ENCODE measurements at places on chromosomes 4 and X.

DNA sequence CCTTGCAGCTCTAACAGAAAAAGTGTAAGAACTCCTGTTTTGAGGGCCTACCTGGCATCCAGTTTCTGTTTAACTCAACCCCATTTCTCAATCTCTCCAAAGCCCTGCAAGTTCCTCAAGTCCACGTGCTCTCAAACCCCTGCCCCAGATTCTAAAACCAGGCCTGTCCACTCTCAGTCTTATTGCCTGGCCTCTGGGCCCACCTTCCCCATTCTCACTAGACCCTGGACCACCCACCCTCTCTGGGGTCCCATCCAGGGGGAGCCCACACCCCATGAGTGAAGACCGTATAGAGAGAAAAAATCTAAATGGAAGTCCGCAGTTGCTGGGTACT, 58.3 kb downstream of the TLR10 start:
- no peak for DNase-seq
- no peaks in the 10 kb centered on the region for H3K27me3 ChIP-seq
- peaks cover 5% of the 10 kb centered on the region for H3K36me3 ChIP-seq
- no peak overlapping the region for H3K4me3 ChIP-seq
- H3K4me1 ChIP-seq = peaks cover 25% of the 10 kb centered on the region

GRCh38 chr4:134078230-134078914, 123.2 kb downstream of the PABPC4L start:
- H3K4me1 ChIP-seq = no peaks in the 10 kb centered on the region
- DNase-seq = no peak
- H3K36me3 ChIP-seq = no peaks in the 10 kb centered on the region
- no peak overlapping the region for H3K4me3 ChIP-seq
- no peak overlapping the region for H3K27ac ChIP-seq

DNA sequence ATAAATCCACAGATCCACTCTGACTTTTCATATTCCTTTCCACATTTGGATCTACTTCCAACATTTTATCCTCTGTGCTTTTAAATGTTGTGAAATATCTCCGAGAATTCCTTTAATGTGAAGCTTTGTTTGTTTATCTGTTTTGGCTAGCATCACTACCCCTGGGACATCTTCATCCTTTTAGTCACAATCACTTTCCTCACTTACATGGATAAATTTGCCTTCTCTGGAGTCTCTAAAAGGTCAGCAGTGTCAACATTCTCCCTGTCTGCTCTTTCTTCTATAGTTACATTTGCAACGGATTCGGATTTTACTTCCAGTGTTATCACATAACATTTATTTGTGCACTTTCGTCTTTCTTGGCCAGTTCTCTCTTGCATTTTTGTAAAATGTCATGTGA, 34.2 kb upstream of the LRAT start:
- H3K27me3 ChIP-seq = no peaks in the 10 kb centered on the region
- H3K4me3 ChIP-seq = no peak overlapping the region
- peak overlapping the region; percentile 81 for H3K27ac ChIP-seq
- no peak for DNase-seq

DNA sequence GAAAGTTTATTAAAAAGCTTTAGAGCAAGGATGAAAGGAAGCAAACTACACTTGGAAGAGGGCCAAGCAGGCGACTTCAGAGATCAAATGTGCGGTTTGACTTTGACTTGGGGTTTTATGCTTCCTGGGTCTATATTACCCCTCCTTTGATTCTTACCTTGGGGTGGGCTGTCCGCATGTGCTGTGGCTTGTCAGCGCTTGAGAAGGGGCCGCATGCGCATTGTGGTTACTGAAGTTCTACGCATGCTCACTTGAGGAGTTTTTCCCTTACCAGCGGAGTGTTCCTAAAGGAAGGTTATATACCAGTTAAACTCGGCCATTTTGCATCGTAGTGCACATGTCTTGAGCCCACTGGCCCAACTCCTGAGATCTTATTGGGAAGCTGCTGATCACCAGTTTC, 9.9 kb downstream of the ZNF157 start:
- no peaks in the 10 kb centered on the region for H3K4me1 ChIP-seq
- no peak overlapping the region for H3K4me3 ChIP-seq
- no peak overlapping the region for H3K27ac ChIP-seq
- no peak for DNase-seq
- H3K27me3 ChIP-seq = peaks cover 8% of the 10 kb centered on the region

DNA sequence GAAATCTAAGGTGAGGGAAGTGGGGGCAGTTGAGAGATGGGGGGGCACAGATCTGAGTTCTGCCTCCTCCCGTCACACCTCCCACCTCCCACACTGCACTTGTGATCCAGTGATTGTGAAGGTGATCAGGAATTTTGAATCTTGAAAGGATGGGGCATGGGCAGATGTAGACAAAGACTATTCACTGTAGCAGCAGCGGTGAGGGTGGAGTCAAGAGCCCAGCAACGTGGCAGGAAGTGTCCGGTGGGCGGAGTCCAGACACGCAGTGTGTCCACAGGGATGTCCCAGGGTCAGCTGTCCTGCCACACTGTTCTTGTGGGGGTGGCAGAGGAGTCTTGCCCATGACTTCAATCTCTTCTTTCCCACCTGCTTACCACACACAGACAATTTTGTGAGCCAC, 330.5 kb upstream of the GALNT7 start:
- no peaks in the 10 kb centered on the region for H3K36me3 ChIP-seq
- no peak overlapping the region for H3K27ac ChIP-seq
- no peak overlapping the region for H3K4me3 ChIP-seq
- H3K4me1 ChIP-seq = no peaks in the 10 kb centered on the region
- no peaks in the 10 kb centered on the region for H3K27me3 ChIP-seq

- H3K27me3 ChIP-seq = no peaks in the 10 kb centered on the region
- peaks cover 6% of the 10 kb centered on the region for H3K36me3 ChIP-seq
- no peak overlapping the region for H3K27ac ChIP-seq
- H3K4me3 ChIP-seq = peak overlapping the region; percentile 83
- peaks cover 13% of the 10 kb centered on the region for H3K4me1 ChIP-seq
- peak; percentile 64 for DNase-seq
Measured at GRCh38 chr4:168631241-168632162, 134.7 kb downstream of the PALLD start.

GRCh38 chr4:131347816-131348215, 1801.3 kb upstream of the PCDH10 start:
- no peak overlapping the region for H3K4me3 ChIP-seq
- no peak overlapping the region for H3K27ac ChIP-seq
- DNase-seq = no peak
- H3K4me1 ChIP-seq = no peaks in the 10 kb centered on the region
- no peaks in the 10 kb centered on the region for H3K36me3 ChIP-seq

- peaks cover 31% of the 10 kb centered on the region for H3K4me1 ChIP-seq
- H3K4me3 ChIP-seq = no peak overlapping the region
- no peak for DNase-seq
- H3K27me3 ChIP-seq = no peaks in the 10 kb centered on the region
Measured at GRCh38 chr4:24559889-24560288, 24.5 kb downstream of the DHX15 start.

GRCh38 chrX:1355131-1356046, 18.8 kb downstream of the IL3RA start:
- no peak overlapping the region for H3K4me3 ChIP-seq
- H3K27ac ChIP-seq = no peak overlapping the region
- peaks cover 10% of the 10 kb centered on the region for H3K36me3 ChIP-seq
- H3K27me3 ChIP-seq = peaks cover 9% of the 10 kb centered on the region
- no peaks in the 10 kb centered on the region for H3K4me1 ChIP-seq

- H3K4me1 ChIP-seq = no peaks in the 10 kb centered on the region
- peak; percentile 45 for DNase-seq
- no peaks in the 10 kb centered on the region for H3K36me3 ChIP-seq
Measured at GRCh38 chrX:118773782-118774181, 46.4 kb downstream of the IL13RA1 start.

- DNase-seq = no peak
- H3K4me3 ChIP-seq = no peak overlapping the region
- H3K36me3 ChIP-seq = peaks cover 18% of the 10 kb centered on the region
- no peak overlapping the region for H3K27ac ChIP-seq
Measured at GRCh38 chrX:123736333-123736921, 3.6 kb upstream of the THOC2 start.

- no peaks in the 10 kb centered on the region for H3K36me3 ChIP-seq
- no peak overlapping the region for H3K27ac ChIP-seq
- H3K27me3 ChIP-seq = no peaks in the 10 kb centered on the region
Measured at GRCh38 chr4:147447786-147448185, 33.1 kb upstream of the EDNRA start.

DNA sequence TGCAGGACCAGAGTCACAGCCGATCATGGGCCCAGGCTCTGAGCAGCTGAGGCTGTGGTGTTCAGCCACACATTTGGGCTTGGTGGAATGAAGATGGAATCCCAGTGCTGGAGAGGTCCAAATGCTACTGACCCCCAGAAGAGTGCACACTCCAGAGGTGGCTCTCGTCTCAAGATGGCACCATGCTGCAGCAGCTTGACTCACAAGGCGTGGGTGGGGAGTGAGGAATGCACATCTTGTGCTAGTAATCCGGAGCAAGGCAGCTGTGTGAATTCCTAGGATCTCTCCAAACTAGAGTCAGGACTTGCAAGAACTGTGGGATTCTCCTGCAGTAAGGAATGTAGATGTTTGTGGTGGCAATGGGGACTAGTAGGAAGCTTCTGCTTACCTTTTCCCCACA, 28.7 kb downstream of the RAB28 start:
- H3K27ac ChIP-seq = no peak overlapping the region
- no peak for DNase-seq
- no peaks in the 10 kb centered on the region for H3K36me3 ChIP-seq
- H3K27me3 ChIP-seq = no peaks in the 10 kb centered on the region

DNA sequence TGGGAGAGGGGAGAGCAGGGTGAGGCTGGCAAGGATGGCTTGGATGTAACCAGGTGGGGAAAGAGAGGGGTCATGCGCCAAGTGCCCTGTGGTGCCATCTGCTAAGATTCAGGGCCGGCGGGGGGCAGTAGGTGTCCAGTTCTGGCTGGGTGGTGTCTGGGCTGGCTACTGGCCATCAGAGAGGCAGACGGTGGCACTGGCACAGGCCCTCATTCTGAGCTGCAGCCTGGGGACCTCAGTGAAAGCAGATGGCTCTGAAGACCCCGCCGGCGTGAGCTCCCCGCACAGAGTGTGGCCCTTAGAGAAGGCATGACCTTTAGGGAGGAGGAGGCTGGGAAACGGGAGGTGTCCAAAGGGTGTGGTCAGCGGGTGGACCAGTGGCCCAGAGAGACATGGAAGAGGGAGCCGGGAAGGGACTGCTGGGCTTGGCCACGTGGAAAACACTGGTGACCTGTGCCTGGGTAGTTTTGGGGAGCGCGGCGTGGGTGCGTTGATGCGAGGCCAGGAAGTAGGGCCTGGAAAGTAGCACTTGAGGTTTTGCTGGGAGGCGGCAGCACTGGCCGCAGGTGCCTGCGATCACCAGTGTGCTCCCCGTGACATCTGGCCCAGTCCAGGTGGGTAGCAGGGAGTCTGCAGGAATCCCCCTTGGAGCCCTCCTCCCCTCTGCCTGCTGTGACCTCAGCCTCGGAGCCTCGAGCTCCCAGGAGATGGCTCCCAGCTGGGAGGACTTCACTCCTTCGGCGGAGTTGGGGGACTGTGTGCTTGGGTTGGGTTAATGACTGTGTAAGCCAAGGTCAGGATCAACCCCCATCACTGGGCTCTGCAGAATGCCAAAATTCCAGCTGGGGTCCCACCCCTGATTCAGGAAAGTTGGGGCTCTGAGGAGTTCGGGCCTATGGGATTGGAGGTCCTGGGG, 9.3 kb upstream of the SH3TC1 start:
- H3K4me1 ChIP-seq = peaks cover 30% of the 10 kb centered on the region
- DNase-seq = no peak
- no peaks in the 10 kb centered on the region for H3K27me3 ChIP-seq
- no peak overlapping the region for H3K4me3 ChIP-seq

DNA sequence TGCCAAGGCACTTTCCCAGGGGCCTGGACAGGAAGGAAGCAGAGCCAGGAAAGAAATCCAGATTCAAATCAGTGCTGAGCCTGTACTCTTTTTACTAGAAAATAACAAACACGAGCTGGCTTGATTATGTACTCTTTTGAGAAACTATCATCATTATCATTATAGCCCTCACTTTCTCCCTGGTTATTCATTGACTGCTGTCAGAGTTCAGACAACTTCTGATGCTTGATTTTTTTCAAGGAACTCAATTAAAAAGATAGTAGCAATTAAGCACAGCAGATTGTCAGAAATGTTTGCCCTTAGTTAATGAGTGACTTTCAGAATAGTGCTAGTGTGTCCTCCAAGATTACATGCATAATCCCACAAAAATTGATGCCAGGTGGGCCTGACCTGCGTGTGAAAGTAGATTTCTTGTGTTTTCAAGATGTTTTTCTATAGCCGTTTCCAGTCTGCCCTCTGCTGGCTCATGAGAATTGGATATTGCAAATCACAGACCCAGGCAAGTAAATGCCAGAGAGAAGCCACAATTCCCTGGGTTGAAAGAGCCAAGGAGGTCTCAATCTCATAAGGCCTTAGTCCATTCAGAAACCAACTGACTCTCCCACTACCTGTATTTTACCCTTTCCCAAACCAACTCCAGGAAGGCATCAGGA, 14.3 kb upstream of the PNPLA4 start:
- no peak overlapping the region for H3K4me3 ChIP-seq
- H3K36me3 ChIP-seq = no peaks in the 10 kb centered on the region
- DNase-seq = peak; percentile 3
- H3K27ac ChIP-seq = no peak overlapping the region
- no peaks in the 10 kb centered on the region for H3K4me1 ChIP-seq

DNA sequence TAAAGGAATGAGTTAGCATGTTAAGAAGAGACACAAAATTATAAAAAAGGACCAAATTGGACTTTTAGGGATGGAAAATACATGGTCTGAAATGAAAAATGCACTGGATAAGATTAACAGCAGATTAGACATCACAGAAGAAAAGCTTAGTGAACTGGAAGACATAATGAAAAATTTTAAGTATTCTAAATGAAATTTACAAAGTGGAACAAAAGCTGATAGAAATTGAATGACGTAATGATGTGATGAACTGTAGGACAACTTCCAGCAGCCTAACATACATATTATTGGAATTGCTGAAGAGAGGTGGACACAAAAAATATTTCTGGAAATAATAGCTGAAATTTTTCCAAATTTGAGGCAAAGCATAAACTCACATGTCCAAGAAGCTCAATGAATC, 39.6 kb upstream of the GPR173 start:
- H3K4me1 ChIP-seq = peaks cover 8% of the 10 kb centered on the region
- no peaks in the 10 kb centered on the region for H3K36me3 ChIP-seq
- no peak overlapping the region for H3K4me3 ChIP-seq
- H3K27ac ChIP-seq = no peak overlapping the region

DNA sequence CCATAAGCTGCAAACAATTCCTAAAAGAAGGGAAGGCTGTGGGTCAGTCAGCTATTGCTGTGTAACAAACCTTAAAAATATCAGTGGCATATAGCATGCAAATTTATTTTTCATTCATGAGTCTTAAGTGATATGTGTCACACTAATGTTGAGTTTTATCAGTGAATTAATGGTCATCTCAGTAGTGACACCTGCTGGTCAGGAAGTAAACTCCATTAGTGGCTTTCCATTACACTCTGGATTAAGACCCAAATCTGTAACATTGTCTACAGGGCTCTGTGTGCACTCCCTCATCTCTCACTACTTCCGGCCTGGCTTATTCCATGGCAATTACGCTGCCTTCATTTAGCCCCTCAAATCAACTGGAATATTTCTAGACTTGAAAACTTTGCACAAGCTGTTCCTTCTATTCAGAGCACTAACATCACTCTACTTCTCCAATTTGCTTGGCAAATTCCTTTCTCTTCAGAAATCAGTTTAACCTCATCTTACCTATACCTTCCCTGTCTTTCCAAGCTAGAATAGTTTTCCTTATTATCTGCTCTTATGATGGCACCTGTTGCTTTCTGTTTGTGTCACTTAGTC, 217.3 kb upstream of the TAPT1 start:
- no peak overlapping the region for H3K4me3 ChIP-seq
- no peak for DNase-seq
- no peaks in the 10 kb centered on the region for H3K36me3 ChIP-seq
- H3K4me1 ChIP-seq = peaks cover 9% of the 10 kb centered on the region
- no peak overlapping the region for H3K27ac ChIP-seq
- H3K27me3 ChIP-seq = peaks cover 25% of the 10 kb centered on the region
